CD4-positive, CD25-positive, alpha-beta regulatory T cell (primary cell): ENCODE measurements at places on chromosomes 7 and 10.

DNA sequence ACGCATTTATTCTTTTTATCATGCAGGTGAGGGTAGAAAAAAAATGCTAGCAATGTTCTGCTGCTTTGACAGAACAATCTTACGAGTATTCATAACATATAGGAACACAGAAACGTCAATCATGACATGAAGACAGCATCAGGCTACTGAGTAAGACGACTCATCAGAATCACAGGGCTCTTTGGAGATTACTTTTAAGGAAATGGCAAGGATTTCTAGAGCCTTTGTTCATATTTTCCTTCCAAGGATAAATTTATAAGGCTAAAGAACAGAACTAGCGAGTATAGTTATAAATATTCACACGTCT, 39.8 kb upstream of the DNAJC1 start:
- no peak for DNase-seq

GRCh38 chr10:101299211-101299610, 54.8 kb upstream of the BTRC start:
- no peak for DNase-seq

DNA sequence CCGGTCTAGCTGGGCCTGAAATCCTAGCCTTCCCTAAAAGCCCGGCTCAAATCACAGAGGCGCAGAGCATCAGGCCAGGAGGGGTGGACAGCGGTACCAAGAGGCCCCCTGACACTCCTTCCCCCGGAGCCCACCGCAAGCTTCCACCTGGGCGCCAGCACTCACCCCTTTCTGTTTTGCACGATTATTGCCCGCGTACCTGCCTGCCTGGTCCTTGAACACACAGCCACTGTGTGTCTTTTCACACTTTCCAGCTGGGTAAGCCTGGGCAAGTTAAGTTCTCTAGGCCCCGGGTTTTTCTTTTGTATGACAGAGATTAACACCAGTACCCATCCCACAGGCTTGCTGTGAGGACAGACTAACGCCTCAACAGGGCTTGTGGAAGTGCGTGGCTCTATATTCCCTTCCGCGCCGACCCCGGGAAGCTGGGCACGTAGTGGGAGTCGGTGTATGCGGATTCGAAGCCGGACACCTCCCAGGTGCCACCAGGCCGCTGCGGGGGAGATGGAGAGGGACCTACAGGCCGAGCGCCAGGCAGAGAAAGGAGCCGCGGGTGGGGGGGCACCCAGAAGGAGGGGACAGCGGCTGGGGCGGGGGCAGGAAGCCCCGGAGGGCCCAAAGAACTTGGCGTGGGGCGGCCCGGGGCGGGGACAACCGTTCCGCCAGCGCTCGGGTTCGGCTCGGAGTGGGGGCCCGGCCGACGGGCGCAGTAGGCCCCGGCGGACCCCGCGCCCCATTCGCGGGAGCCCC, 792 bp downstream of the ZNF746 start:
- DNase-seq: peak; percentile 54

GRCh38 chr7:66503551-66504031, 125.1 kb upstream of the KCTD7 start:
- no peak for DNase-seq

DNA sequence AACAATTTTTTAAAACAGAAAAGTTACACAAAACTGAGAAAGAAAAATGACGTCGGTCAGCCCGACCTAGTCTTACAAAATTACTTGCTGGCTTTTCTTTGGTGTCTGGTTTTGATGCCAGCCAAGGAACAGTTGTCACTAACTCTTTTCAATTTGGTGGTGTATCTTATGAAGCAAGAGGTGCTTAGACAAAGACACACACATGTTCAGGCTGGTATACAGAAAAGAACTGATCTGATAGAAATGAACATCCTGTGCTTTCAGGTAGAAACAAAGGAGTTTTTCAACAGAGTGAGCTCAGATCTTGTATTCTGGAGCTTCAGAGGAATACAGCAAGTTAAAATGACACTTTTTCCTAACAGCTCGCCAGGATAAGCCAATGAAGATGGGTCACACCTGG, 43.6 kb downstream of the PARD3 start:
- no peak for DNase-seq

GRCh38 chr7:101924171-101924570, 106.7 kb downstream of the CUX1 start:
- no peak for DNase-seq

DNA sequence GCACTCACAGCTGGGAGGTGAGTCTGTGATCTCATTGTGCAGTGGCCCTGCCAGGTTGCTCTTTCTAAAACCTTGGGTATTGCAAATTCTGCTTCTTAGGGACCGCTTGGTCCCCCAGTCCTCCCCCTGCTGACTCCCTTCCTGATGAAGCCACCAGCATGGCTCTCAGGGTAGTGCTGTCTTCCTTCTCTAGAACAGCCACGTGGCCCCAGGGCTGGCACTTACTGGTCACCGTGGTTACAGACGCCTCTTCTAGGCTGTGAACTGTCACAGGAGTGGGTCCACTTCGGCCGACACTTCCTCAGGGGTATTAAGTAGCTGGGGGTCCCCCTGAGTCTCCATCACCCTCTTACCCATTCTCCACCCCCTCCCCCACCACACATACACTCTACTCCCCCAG, 2.7 kb upstream of the HTRA1 start:
- DNase-seq: no peak

- DNase-seq: no peak
Observed at GRCh38 chr7:106031300-106032035, 68.4 kb downstream of the CDHR3 start.

- no peak for DNase-seq
Observed at GRCh38 chr10:28913436-28914237, 236.3 kb downstream of the BAMBI start.

DNA sequence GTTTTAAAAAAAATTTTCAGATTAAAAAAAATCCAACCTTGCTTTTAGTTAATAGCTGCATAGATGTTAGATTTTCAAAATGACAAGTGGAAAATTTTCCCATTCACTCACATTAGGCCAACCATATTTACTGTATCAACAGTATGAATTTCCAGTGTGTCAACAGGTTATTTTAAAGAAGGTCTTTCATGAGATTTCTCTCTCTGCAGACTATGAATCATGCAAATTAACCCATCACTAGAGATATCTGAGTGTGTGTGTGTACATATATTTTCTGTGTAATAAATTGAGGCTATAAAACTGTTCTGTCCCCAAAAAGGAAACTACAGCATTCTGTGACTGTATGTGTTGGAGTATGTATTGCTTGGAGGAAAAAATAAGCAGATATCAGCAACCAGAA, 305.6 kb downstream of the ARL4A start:
- no peak for DNase-seq

DNA sequence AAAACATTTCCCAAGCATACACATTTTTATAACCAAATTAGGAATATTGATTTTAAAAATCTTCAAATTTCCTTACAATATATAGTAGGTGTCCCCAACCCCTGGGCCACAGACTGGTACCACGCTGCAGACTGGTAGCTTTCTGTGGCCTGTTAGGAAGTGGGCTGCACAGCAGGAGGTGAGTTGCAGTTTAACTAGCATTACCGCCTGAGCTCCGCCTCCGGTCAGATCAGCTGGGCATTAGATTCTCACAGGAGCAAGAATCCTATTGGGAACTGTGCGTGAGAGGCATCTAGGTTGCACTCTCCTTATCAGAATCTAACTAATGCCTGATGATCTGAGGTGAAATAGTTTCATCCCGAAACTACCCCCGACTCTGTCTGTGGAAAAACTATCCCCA, 62.1 kb downstream of the ZWINT start:
- no peak for DNase-seq
